ENCODE measurements at places on chromosomes 7 and 10. TPM values are rescaled to one million over a fixed set of nuclear protein-coding genes. Genes with fewer than 3 reads are reported as not detected.

MYL10 gene
- total RNA-seq: not detected

NPFFR1 gene
- not detected for total RNA-seq

MSS51 gene
- 1.4 TPM for total RNA-seq

STYXL1 gene
- 27.5 TPM for total RNA-seq

CPA4 gene
- 0.25 TPM for total RNA-seq

KIF11 gene
- 14.5 TPM for total RNA-seq

Measured in bladder microvascular endothelial cell (primary cell).